ENCODE measurements at places on chromosomes 1 and 21. TPM values are rescaled to one million over a fixed set of nuclear protein-coding genes. Genes with fewer than 3 reads are reported as not detected.

- H3K27me3 ChIP-seq = peaks cover 24% of the 10 kb centered on the region
- H3K36me3 ChIP-seq = no peaks in the 10 kb centered on the region
- H3K27ac ChIP-seq = no peak overlapping the region
Observed at GRCh38 chr1:60620087-60620486, 462.3 kb upstream of the NFIA start.

Gene CFHR3
- total RNA-seq = not detected

Gene FTCD
- not detected for total RNA-seq

DNA sequence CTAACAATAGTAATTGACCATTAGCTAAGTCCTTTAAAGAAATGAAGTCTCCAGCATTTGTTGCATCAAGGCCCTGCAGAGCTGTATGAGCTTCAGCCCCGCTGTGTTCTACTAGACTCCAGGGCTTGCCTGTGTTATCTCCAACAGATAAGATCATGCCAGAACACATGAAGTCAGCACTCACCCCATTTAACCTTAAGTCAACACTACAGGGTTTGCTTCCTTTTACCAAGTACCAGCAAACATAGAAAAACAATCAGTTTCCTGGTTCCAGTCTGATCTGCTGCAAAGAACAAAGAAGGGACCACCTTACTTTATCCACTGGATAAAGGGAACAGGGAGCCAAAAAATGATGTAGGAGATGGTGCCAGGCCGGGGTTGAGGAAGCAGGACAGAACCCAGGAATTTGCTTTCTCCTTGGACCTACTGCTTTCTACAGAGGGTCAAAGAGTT is 41.3 kb upstream of the ENAH start:
- H3K4me3 ChIP-seq = no peak overlapping the region
- no peak overlapping the region for H3K27ac ChIP-seq
- DNase-seq = no peak
- H3K4me1 ChIP-seq = no peaks in the 10 kb centered on the region

GRCh38 chr1:35316264-35316663 is 47.8 kb downstream of the ZMYM4 start:
- no peak overlapping the region for H3K27ac ChIP-seq

GRCh38 chr1:113929750-113930498 is 800 bp downstream of the HIPK1 start:
- H3K27me3 ChIP-seq = no peaks in the 10 kb centered on the region
- H3K27ac ChIP-seq = peak overlapping the region; percentile 82

Gene TAL1
- not detected for total RNA-seq

Gene LCE1E
- not detected for total RNA-seq

- no peak for DNase-seq
- no peak overlapping the region for H3K27ac ChIP-seq
- H3K4me3 ChIP-seq = no peak overlapping the region
- H3K27me3 ChIP-seq = peaks cover 18% of the 10 kb centered on the region
- no peaks in the 10 kb centered on the region for H3K4me1 ChIP-seq
Observed at GRCh38 chr1:183777328-183777727, 27.6 kb upstream of the RGL1 start.

GRCh38 chr1:91836331-91837040 is 49.5 kb downstream of the TGFBR3 start:
- no peak overlapping the region for H3K4me3 ChIP-seq
- no peaks in the 10 kb centered on the region for H3K27me3 ChIP-seq
- H3K36me3 ChIP-seq = no peaks in the 10 kb centered on the region
- no peak overlapping the region for H3K27ac ChIP-seq
- H3K4me1 ChIP-seq = peaks cover 29% of the 10 kb centered on the region

DNA sequence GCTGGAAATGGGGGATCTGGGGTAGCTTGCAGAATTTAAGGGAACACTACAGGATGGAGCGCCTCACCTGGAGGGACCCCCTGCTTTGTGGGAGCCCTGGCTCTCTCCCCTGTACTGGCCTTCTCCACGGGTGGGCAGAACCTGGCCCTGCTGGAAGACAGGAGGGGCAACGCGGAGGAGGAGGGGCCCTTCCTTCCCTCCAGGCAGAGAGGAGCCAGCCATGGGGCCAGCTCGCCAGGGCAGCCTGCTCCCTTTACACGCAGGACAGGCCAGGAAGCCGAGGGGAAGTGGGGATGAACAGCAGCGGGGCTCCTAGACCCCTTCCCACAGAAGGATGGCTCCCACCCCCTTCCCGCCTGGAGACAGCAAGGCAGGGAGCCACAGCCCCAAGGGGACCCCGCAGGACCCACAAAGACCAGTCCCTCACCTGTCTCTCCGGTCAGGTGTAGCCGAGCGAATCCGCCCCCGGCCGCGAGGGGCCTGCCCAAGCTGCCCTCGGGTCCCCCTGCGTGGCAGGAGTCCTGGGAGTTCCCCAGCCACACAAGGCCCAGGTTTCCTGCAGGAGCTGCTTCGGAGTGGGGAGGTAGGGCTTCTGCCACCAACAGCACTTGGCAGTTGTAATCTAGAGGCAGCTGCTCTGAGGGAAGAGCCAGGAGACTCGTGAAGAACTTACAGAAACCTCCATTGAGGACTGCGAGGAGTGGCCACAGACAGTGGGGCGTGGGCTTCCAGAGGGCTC is 1.6 kb upstream of the SLC19A1 start:
- DNase-seq = no peak
- H3K27ac ChIP-seq = no peak overlapping the region
- H3K4me1 ChIP-seq = peaks cover 12% of the 10 kb centered on the region
- H3K27me3 ChIP-seq = no peaks in the 10 kb centered on the region
- no peak overlapping the region for H3K4me3 ChIP-seq
- no peaks in the 10 kb centered on the region for H3K36me3 ChIP-seq

Gene SERINC2
- 0.19 TPM for total RNA-seq

DNA sequence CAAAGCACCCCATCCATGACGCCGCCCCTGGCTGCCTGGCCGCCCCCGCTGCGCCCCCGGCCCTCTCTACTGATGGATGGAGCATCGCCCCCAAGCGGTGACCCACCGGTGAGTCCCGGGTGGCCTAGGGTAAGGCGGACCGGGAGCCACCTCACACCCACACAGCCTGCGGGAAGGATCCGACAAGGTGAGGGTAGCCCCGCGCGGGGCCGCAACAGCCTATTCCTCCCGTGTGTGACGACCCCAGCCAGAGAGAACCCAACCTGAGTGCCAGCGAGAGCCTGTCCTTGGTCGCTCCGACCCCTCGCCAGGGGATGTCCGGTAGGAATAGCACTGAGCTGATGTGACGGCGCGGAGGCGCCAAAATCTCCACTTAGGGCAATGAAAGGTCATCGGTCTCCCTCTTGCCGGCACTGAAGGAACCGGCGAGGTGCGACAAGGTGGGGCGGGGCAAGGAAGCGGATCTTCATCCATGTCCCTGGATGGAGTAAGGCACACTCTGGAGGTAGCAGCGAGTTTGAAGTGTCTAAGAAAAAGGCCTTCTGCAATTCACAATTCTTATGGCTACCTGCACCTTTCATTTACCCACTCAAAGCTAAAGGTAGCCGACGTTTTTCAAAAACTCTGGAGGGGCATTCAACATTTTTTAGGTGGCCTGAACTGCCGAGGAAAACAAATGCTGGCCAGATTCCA is 19.7 kb upstream of the CHIA start:
- no peak overlapping the region for H3K27ac ChIP-seq
- peaks cover 14% of the 10 kb centered on the region for H3K4me1 ChIP-seq
- DNase-seq = no peak
- no peak overlapping the region for H3K4me3 ChIP-seq

DNA sequence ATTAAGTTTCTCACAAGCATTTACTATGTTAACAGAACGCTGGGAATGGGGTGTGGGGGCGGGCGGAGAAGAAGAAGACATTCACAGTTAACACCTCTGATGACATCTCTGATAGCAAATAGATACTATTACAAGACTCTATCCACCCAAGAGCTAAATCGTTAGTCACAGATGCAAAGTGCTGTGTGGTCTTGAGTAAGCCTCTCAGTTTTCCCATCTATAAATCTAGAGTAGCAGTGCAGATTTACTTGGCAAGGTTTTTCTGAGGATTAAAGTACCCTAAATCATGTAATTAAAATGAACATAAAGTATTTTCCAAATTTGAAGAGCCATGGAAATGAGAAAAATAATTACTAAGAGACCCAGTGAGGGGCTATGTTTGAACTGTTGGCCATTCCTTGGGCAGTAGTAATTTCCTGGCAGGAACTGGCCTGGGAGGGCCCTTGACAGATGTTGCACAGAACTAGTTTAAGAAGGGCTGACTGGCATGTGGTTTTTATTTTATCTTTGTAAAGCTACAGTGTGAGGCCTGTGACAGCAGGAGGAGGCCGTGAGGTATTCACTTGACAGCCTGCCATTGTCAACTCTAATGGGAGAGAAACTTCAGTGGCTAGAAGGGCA is 58.7 kb upstream of the APOBEC4 start:
- no peak for DNase-seq
- no peaks in the 10 kb centered on the region for H3K4me1 ChIP-seq
- H3K27ac ChIP-seq = no peak overlapping the region
- no peak overlapping the region for H3K4me3 ChIP-seq
- H3K27me3 ChIP-seq = peaks cover 2% of the 10 kb centered on the region

Gene CFAP107
- total RNA-seq = not detected

GRCh38 chr1:226479474-226479873 is 69.1 kb upstream of the STUM start:
- peaks cover 11% of the 10 kb centered on the region for H3K27me3 ChIP-seq
- H3K4me3 ChIP-seq = no peak overlapping the region
- DNase-seq = no peak
- H3K36me3 ChIP-seq = no peaks in the 10 kb centered on the region
- H3K27ac ChIP-seq = no peak overlapping the region
- no peaks in the 10 kb centered on the region for H3K4me1 ChIP-seq

- no peak overlapping the region for H3K4me3 ChIP-seq
- no peaks in the 10 kb centered on the region for H3K36me3 ChIP-seq
- no peak for DNase-seq
- no peaks in the 10 kb centered on the region for H3K4me1 ChIP-seq
- H3K27ac ChIP-seq = no peak overlapping the region
Observed at GRCh38 chr1:50237056-50237455, 128.3 kb downstream of the ELAVL4 start.

Gene ADAMTS1
- total RNA-seq = 24.4 TPM

Gene CNTN2
- not detected for total RNA-seq

DNA sequence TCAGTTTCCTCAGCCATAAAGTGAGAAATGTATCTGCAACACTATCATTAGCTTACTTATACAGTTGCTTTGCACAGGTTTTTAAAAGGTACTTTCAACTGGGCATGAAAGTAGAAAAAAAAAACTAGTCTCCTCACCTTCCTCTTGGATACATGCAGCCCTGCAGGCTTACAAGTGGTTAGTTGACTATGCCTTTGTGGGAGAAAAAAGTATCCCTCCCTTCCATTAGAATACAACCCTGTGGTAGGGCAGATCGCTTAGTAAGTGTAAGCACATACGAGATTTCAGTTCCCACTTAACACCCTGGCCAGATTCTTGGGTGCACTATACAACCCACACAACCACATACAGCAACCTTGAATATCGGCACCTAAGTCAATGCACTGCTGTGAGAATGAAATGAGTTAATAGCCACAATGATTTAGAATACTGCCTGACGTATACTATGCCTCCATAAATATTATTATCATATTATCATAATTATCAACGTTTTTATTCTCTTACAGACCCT is 54.7 kb downstream of the PIGK start:
- no peaks in the 10 kb centered on the region for H3K4me1 ChIP-seq
- H3K36me3 ChIP-seq = peaks cover 27% of the 10 kb centered on the region
- DNase-seq = no peak
- no peaks in the 10 kb centered on the region for H3K27me3 ChIP-seq
- H3K4me3 ChIP-seq = no peak overlapping the region
- H3K27ac ChIP-seq = no peak overlapping the region

DNA sequence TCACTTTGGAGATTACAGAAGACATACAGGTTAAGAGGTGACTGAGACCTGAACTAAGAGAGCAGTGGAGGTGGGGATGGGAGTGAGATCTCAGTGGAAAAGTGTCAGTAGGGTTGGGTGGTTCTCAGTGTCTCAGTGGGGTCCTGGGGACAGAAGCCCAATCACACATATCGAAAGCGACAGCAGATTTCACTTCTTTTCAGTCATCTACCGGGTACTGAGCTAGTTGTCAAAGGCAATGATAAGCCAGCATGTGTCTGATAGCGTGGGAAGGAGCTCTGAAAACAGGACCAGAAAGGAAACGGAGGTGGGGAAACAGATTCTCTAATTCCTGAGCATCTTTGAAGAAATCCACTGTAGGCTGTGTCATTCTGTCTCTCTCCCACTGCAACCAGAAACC is 59.5 kb downstream of the RHOU start:
- H3K27me3 ChIP-seq = peaks cover 12% of the 10 kb centered on the region
- no peak overlapping the region for H3K4me3 ChIP-seq
- peaks cover 16% of the 10 kb centered on the region for H3K4me1 ChIP-seq
- H3K27ac ChIP-seq = no peak overlapping the region
- H3K36me3 ChIP-seq = peaks cover 9% of the 10 kb centered on the region
- no peak for DNase-seq

Gene TLR5
- 0.11 TPM for total RNA-seq

DNA sequence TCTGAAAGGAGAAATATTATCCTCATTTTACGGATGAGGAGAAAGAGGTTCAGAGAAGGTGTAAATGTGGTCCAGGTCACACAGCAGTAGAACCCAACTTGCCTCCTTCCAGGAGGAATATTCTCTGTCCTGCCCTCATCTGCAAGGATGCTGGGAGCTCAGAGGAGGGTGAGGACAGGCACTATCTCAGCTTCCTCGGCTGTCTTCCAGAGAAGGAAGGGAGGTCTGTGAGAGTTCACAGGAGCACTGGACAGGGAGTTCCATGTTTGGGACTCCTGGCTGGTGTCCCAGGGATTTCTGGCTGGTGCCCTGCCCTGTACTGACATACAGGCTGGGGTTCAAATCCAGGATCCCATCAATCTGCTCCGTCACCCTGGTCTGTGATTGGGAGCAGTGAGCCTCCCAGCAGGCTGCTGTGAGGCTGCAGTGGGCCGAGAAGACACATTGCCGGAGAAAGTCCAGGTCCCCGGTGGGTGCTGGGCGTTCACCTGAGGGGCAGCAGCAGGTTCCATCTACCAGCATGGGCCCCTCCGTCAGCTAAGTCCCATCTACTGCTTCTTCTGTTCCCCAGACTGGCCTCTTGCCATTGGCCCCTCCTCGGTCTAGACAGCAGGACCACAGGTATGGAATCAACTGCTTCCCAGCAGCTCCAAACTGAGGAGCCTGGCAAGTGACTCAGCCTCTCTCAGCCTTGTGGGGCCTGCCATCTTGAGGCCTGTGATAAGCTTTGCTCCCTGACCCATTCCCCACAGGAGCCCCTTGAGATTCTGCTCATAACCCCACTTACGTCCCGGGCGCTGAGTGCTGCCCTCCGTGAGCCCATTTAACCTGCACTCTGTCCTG is 8.5 kb upstream of the BSND start:
- H3K27me3 ChIP-seq = peaks cover 7% of the 10 kb centered on the region
- H3K36me3 ChIP-seq = no peaks in the 10 kb centered on the region
- no peak overlapping the region for H3K4me3 ChIP-seq
- H3K27ac ChIP-seq = no peak overlapping the region
- no peak for DNase-seq

- no peaks in the 10 kb centered on the region for H3K36me3 ChIP-seq
- H3K4me1 ChIP-seq = no peaks in the 10 kb centered on the region
- H3K4me3 ChIP-seq = no peak overlapping the region
- no peak for DNase-seq
Observed at GRCh38 chr1:190578017-190578416, 100.4 kb upstream of the BRINP3 start.

- DNase-seq = no peak
- peaks cover 23% of the 10 kb centered on the region for H3K27me3 ChIP-seq
- H3K4me1 ChIP-seq = no peaks in the 10 kb centered on the region
Observed at GRCh38 chr1:7252411-7253117, 467.3 kb downstream of the CAMTA1 start.

Gene LCE2B
- total RNA-seq = not detected
